ENCODE measurements at places on chromosomes 16 and 17.

DNA sequence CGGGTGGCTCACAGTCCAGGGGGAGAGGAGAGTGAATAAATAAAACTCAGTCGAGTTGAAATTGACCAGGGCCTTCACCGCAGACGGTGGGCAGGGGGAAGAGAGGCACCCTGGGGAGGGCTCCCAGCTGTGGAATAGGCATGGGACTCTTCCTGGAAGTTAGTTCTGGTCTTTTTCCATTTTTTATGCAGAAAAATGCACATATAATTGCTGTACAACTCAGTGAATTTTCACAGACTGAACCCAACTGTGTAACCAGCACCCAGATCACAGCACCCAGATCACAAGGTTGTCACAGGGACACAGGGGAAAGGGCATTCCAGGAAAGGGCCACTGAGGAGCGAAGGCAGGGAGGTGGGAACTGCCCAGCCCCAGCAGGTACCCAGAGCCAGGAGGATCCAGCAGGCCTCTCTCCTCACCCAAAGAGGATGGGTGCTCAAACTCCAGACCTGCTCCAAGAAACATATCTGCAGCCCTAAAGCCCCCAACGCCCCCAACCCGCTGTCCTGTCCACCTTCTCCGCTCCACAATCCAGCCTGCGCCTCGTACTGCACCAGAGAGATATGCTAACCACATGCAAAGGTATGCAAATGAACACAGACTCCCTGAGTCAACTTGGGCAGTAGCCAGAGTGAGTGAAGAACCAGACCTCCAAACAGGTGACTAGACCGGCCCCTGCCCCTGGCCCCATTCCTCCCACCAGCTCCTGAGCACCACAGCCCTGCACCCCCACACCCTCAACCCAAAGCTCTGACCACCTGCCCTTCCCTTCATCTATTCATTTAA lies 29.1 kb upstream of the EIF1 start:
- DNase-seq, result no peak

GRCh38 chr16:68289621-68290329 lies 21.0 kb downstream of the SLC7A6OS start:
- peak; percentile 61 for DNase-seq

DNA sequence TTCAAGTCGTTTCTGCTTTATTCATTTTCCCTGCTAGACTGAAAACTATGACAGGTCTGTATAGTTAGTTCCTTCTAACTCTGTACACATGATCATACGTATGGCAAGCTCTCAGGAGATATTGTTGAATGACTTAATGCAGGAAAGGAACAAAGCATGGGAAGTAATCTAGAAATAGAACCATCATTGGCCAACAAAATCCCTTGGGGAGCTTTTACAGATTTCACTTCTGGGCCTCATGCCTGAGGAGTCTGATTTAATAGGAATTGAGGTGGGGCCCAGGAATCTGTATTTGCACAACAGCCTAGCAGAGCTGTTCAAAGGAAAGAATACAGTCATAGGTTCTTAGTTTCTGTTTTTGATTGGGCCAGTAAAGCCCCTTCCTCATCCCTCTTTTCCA lies 229.2 kb downstream of the MAP2K6 start:
- no peak for DNase-seq

GRCh38 chr16:3099732-3100499 lies 822 bp upstream of the ZSCAN10 start:
- peak; percentile 87 for DNase-seq

GRCh38 chr16:78755751-78756661 lies 656.6 kb downstream of the WWOX start:
- no peak for DNase-seq

Measured in fibroblast of skin of back (primary cell).